ENCODE measurements at places on chromosomes 12 and 14.

- no peak for DNase-seq
These were observed 36.0 kb downstream of the NTF3 start for GRCh38 chr12:5467931-5468330.

DNA sequence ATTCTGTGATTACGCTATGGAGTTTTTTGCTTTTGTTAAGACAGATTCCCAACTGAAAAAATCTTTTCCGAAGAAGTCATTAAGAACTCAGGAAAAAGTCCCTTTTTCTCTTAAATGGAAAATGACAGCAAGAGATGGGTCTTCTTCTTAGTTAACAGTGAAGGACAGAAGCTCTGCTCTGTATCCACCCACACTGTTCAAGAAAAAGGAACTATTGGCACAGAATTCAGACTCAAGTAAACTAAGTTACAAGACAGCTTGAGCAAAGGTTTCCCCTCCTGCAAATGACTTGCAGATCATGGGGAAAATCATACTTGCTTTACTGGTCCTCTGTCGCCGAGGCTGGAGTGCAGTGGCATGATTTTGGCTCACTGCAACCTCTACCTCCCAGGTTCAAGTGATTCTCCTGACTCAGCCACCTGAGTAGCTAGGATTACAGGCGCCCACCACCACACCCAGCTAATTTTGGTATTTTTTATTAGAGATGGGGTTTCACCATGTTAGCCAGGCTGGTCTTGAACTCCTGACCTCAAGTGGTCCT lies 137.1 kb upstream of the AEBP2 start:
- no peak for DNase-seq

- DNase-seq = no peak
These were observed 448.6 kb downstream of the FUT8 start for GRCh38 chr14:65860956-65861611.

- DNase-seq = no peak
These were observed 367.3 kb downstream of the DUSP6 start for GRCh38 chr12:88985011-88985410.

- peak; percentile 11 for DNase-seq
These were observed 48.6 kb upstream of the STAC3 start for GRCh38 chr12:57299514-57300016.

GRCh38 chr12:24396224-24396623 lies 446.8 kb upstream of the SOX5 start:
- no peak for DNase-seq

DNA sequence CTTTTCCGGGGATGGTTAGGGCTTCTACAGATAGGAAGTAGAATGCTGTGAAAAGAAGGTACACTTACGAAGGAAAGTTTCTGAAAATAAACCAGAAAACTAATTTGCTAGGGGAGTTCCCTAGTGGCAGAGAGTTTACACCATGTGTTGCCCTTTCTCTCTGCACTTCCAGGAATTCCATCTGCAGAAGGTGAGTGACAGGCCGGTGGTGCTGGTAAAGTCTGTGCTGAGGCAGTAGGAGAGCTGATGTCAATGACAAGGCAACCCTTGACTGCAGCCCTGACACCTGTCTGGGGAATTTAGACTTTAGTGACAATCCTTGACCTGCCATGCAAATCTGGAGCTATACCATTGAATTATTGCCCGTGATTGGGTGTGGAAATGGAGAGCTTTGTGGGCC lies 687.8 kb downstream of the NRXN3 start:
- DNase-seq = no peak

- no peak for DNase-seq
These were observed 33.4 kb downstream of the DIP2B start for GRCh38 chr12:50538182-50538581.

- DNase-seq = no peak
These were observed 96.1 kb downstream of the EML1 start for GRCh38 chr14:99889268-99889667.

- DNase-seq = peak; percentile 11
These were observed 2.4 kb upstream of the ERC1 start for GRCh38 chr12:988646-989045.

- no peak for DNase-seq
These were observed 1127.0 kb downstream of the BCL11B start for GRCh38 chr14:98144964-98145363.

GRCh38 chr14:24425704-24426103 lies 3.8 kb downstream of the CBLN3 start:
- DNase-seq = peak; percentile 90

DNA sequence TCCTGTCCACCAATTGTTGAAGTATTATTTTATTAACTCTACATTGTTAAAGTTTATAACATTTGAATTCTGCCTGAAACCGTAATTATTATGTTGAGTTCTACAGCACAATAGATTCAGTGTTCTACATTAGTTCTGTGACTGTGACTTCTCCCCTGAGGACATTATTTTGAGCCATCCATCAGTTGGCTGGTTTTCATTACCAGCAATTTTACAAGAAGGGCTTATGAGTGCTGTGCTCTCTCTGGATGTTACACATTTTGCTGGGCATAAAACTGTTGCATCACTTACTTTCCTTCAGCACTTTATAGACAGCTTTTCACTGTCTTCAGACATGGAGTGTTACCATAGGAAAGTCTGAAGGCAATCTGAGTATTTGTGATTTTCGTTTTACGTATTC lies 118.2 kb upstream of the KITLG start:
- DNase-seq = no peak

DNA sequence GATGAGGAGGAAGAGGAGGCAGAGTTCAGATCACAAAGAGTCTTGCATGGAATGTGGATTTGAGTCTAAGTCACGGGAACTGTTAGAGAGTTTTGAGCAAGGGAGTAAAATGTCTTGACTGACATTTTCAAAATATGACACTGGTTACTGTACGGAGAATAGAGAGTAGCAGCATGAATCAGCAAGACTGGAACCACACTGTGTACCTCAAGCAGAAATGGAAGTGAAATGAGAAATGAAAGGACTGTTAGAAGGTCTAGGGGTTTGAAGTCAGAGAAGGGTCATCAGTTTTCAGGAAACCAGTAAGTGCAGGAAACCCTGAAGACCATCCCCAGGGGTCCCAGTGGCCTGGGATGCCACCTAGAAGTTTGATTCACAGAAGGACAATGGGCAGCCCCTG lies 236.3 kb downstream of the GALC start:
- no peak for DNase-seq

DNA sequence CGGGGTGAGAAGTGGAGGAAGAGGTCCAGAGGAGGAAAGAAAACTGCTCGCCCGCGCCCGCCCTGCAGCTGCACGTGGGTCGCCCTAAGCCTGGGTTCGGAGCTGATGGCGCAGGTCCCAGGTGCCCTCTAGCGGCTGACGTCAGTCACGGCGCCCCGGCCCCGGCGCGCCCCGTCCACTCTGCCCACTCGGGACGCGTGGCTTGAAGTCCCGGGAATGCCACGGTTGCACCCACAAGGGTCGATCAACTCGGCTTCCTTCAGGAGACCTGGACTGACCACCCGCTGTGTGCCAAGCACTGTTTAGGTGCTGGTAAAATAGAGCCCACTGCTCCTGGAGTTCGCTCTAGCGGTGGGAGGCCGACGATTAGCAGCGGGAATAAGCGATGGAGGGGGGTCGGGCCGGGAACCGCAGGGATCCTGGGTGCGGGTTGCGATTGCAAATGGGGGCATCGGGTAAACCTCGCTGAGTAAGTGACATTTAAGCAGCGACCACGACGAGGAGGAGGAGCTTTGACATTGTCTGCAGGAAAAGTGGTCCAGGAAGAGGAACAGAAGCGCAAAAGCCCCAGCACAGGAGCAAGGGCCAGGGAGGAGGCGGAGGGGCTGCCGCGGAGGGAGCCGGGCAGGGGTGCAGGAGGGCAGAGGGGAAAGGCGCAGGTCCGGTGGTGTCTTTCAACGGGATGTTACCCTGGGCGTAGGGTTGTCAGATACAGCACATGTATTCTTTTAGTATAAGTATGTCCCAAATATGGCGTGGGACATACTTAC lies 5.1 kb upstream of the ZNF839 start:
- DNase-seq = peak; percentile 84

DNA sequence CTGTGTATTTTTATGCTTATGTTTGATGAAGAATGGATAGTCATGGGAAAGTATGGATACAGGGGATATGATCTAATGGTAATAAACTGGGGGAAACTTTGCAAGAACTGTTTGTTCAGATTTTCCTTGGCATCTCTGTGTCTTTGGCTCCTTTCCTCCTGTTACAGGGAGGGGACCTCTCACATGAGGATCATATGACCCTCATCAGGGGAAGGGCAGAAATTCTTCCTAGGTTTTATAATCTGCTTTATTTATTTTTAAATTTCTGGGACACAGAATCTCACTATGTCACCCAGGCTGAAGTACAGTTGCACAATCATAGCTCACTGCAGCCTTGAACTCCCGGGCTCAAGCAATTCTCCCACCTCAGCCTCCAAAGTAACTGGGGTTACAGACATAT lies 526.5 kb downstream of the CCER1 start:
- no peak for DNase-seq

- DNase-seq = no peak
These were observed 118.3 kb downstream of the VRK1 start for GRCh38 chr14:96915478-96915877.

GRCh38 chr12:82862069-82862841 lies 175.5 kb downstream of the TMTC2 start:
- no peak for DNase-seq

GRCh38 chr12:22576065-22576464 lies 31.7 kb upstream of the C2CD5 start:
- no peak for DNase-seq

DNA sequence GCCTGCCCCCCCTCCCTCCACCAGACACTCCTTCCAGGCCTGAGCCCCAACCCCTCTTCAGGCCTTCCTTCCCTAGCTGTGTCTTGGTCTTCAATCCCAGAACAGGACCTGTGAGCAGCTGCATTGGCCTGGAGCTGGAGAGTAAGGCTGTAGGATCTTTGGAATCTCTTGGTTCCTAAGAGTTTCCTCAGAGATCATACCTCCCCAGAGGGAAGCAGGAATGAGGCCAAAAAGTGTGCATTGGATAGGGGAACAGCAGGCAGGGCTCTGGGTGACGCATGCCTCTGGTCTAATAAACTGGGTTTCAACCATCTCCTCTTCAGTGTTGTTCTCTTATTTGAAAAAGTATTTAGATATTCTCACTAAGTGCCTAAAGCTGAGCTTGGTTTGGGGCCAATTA lies 1.8 kb upstream of the SMARCD1 start:
- DNase-seq = no peak

- no peak for DNase-seq
These were observed 6.4 kb downstream of the ACTN1 start for GRCh38 chr14:68972507-68973218.

- no peak for DNase-seq
These were observed 32.6 kb downstream of the NUAK1 start for GRCh38 chr12:106106061-106106566.

- DNase-seq = no peak
These were observed 154.2 kb downstream of the NRXN3 start for GRCh38 chr14:78324353-78324752.

GRCh38 chr14:67514203-67514607 lies 18.9 kb upstream of the PLEKHH1 start:
- DNase-seq = no peak

DNA sequence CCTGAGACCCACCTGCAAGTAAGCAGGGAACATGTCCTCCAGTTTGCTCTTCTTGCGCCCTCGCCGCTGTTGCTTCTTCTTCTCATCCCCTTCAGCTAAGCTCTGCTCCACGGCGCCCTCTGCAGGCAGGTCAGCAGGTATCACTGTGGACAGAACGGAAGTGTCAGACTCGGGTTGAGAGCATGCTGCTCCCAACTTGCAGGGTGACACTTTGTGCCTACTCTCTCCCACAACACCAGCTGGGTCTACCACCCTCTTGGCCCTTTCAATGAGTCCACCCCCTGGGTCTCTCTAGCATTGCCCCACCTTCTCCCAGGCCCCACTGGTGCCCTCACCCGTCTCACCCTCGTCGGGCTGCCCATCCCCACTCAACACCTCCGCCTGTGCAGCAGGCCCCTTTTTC lies 16.7 kb downstream of the KMT2D start:
- peak; percentile 46 for DNase-seq
